ENCODE measurements at places on chromosomes 12 and 14.

GRCh38 chr12:50887191-50887590 is 44.5 kb downstream of the TMPRSS12 start:
- DNase-seq = no peak

- DNase-seq = no peak
Measured at GRCh38 chr14:93804654-93805053, 16.4 kb upstream of the PRIMA1 start.

GRCh38 chr14:29800961-29801360 is 126.7 kb downstream of the PRKD1 start:
- no peak for DNase-seq

DNA sequence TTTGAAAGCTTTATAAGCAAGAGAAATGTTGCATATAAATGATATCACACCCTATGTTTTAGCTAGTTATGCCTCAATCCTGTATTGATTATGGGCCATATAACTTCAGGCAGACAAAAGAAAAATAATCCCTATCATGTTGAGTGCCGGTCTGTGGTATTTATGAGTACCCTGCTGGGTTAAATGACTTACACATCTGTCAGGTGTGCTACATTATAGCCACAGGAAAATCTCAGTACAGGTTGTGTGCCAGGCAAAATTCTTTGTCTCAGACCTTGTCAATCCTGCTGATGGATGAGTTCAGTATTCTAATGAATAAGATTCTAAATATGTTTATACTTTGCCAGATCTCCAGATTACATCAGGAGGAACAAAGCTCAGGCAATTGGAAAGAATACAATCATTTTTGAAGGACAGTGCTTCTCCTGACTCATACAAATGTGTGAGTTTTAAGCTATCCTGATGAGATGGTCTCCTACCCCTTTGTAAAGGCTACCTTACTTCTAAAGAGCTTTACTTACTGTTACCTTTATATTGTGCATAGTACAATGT is 109.8 kb upstream of the FOXG1 start:
- no peak for DNase-seq

GRCh38 chr12:30461026-30461615 is 234.5 kb downstream of the IPO8 start:
- DNase-seq = no peak
